ENCODE measurements at places on chromosomes 13 and 19.

DNA sequence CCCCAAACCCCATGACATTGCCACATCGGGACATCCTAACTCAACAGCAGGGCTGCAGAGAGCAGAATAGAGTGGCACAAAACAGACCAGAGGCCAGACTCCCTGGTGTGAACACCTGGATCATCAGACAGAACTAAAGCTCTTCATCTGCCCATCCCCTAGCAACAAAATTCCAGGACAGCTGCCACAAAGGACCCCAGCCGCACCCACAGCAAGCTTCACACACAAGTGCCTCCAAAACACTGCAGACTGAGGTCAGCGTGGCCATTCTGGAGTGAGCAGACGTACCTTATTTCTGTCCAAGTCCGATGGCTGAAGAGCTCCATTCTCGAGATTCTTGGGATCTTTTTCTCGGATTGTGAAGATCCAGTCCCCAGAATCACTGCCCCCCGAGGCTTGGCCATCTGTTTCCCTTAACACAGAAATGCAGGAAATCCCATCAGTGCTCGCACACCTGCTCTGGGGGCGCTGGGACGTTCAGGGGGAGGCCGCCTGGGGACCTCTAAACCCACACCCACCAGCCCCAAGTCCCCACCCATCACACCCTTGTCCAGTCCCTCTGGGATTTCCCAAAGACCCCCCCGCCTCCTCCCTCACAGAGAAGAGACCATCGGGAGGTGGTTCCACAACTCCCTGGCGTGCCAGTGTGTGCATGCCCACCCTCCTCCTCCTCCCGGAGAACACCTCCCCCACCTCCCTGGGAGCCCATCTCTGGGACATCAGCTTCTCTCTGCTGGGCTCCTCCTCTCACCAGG lies 115.2 kb downstream of the STK24 start:
- DNase-seq, result no peak

- peak; percentile 85 for DNase-seq
Measured at GRCh38 chr19:8361921-8362793, 1.8 kb upstream of the ANGPTL4 start.

DNA sequence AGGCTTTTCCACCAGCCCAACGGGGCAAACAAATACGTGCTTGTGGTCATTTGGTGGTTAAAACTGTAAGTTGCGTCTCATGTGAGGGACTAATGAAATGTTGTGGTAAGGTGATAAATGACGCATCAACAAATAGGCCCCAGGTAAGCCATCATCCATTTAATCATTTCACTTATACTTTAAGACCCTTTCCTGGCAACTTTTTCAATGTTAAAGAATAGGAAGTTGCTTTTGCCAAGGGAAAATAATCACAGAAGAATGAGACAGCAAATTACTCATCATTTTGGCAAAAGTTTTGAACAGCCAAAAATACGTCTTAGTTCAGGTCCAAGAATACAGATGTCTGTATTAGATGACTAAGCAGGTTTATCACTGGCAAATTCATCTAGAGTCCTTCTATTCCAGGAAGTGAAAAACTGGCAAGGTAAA lies 660.4 kb downstream of the SLITRK1 start:
- peak; percentile 76 for DNase-seq

- DNase-seq, result peak; percentile 29
Measured at GRCh38 chr13:94481941-94482340, 2.5 kb upstream of the DCT start.

DNA sequence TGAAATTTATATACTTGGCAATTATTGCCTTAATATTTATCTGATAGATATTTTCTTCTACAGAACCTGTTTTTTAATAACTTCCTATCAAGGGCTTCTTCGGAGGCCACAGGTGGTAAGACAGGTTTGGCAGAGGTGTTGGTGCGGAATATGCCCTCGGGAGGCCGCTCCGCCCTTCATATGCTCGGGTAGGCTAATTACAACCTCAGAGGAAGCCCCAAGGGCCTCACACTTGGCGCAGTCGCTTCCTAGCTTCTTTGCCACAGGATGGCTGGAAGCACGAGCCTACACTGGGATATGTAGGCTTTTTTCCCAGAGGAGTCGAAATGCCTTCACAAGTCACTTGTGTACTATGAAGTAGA lies 68.8 kb downstream of the LMO7 start:
- no peak for DNase-seq

GRCh38 chr13:96982672-96983071 lies 11.6 kb downstream of the OXGR1 start:
- no peak for DNase-seq

DNA sequence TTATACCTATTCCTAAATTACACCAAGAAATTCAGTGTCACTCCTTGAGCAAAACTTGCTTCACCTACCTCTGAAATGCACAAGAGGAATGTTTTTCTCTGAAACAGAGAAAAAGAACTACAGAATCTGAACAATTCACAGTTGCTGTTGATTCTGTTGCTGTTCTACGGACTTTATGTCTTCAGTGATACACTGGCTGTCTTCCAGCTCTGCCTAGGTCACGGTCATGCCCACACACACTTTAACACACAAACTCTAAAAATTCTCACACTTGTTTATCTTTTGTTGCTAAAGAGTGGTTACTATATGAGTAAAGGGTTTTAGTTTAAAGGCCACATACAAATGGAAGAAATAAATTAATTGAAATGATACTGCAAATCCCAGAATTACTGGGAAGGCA lies 124.4 kb upstream of the SPRY2 start:
- no peak for DNase-seq

DNA sequence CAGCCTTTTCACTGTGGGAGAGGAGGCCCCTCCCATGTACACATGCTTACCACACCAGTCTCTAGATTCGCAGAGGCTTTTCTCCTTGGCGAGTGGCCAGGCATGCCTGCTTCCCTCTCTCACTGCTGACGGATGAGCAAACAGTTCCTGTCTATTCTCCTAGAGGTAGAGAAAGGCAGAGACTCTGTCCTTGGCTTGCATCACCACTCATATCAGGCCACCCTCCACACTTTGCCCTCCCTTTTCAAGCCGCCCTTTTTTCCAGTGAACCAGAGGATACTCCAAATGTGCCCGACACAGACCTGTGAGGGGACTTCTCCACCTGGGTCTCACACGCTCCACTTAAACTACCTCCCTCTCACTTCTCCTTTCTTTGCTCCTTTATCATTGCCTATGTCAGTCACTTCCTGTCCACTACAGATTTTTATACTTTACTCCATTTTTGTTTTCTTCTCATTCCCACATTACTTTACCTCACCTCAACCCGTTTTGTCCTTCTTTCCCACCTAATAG lies 284.6 kb downstream of the DNAJC15 start:
- peak; percentile 92 for DNase-seq

DNA sequence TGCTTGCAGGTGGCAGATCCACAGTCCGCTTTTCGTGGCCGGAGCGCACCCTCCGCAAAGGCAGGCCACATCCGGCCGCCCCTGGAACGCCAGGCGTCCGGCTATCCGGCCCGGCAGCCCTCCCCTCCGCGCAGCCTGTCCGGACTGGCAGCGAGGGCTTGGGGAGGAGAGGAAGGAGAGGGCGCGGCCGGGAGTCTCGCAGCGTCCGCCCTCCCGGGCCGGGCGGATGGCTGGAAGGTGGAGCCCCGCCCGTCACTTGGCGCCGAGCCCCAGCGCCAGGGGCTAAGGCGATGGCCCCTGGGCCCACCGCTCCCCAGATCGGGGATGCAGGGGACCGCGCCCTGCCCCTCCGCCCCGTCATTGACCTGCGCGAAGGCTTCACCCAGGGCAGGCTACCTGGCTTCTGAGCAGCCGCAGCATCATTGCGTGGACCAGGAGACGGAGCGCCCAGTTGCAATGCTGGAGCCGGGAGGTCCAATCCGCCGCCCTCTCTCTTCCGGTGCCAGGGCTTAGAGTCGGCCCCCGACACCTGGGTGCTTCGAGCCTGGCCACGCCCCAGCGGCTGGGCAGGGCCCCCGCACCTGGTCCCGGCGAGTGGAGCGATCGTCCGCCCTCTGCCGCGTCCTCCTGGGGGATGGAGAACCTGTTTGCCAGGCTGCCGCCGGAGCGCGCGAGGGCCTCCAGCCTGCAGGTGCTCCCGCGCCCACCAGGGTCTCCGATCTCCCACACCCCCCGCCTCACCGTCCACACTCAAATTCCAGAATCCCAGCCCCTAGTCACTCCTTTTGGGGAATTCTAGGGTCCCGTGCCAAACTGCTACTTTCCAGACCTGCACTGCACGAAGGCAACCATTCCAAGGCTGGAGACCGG lies at the start of gene FUT1:
Gene FUT1, minus strand, starts transcription at position 146 of the 870 bp plus-strand sequence. CDS start 1,360 bp downstream, outside the sequence.
- DNase-seq, result no peak

DNA sequence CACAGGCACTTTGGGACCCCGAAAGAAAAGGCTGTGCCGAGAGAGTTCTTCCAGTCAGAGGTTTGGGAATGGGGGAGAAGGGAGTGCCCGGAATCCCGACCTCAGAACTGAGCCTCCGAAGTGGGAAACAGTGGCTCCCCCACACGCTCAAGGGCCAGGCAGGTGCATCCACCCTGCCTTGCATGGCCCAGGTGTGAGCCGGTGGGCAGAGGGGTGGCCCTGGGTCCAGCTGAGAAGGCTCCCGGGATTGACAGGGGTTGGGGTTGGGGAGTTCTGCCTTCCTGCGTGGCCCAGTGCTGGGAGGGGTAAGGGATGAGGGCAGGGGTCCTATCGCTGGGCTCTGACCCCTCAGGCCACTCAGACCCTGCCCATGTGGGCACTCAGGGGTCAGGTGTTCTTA lies 163.5 kb upstream of the TUBA3C start:
- DNase-seq, result no peak

GRCh38 chr13:42384265-42384664 lies 112.3 kb downstream of the AKAP11 start:
- no peak for DNase-seq

DNA sequence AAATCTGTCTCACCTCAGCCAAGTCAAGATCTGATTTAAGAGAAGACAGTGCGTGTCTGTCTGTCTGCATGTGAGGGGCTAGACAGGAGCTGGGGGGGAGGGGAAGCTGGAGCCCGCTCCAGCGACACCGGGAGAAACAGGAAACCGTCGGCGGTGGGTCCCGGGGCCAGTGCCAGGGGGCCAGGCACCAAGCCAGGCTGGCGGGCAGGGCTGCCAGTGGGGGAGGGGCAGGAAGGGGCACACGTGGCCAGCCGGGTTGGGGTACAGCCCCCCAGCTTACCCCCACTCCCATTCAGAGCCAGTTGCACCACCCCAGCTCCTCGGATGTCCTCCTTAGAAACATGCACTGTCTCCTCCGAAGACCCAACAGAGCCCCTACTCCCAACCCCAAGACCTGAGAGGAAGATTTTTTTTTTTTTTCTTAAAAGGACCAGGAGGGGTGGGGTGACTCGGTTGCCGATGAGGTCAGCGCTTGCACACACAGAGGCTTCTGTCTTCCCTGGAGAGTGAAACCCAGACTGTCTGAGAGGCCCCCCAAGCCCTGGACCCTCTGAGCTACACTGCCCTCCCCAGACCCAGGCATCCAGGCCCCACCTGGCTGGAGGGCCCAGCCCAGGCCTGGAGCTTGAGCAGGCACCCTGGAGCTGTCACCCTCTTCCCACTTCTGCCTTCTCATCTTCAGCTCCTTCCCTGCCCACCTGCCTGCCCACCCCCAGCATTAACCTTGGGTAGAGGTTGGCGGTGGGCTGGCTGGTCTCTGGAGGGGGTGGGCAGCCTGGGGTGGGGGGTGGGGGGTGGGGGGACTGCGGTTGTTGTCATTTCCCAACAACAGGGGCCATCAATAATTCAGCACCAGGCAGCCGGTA lies 4.0 kb downstream of the ERF start:
- no peak for DNase-seq

GRCh38 chr19:13902993-13903555 lies 2.8 kb downstream of the BRME1 start:
- no peak for DNase-seq

DNA sequence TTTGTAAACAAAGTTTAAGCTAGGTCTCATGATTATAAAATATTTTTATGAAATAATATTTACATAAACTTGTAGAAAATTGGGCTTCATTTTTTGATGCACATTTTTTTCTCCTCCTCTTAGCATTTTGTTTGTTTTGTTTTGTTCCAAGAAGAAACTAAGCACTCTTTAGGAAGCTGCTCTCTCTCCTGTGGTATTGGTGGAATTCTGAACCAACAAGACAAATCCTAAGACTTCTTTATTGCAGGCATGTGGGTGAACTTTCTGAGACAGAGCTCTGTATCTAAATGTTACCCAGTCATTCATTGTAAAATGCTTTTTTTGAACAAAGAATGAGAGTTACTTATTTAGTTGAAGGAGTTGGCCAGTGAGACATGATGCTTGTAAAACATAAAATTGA lies 39.3 kb downstream of the LMO7 start:
- no peak for DNase-seq

GRCh38 chr13:30398601-30399072 lies 23.7 kb upstream of the UBE2L5 start:
- DNase-seq, result no peak

GRCh38 chr19:5292453-5292821 lies 48.2 kb downstream of the PTPRS start:
- DNase-seq, result no peak

DNA sequence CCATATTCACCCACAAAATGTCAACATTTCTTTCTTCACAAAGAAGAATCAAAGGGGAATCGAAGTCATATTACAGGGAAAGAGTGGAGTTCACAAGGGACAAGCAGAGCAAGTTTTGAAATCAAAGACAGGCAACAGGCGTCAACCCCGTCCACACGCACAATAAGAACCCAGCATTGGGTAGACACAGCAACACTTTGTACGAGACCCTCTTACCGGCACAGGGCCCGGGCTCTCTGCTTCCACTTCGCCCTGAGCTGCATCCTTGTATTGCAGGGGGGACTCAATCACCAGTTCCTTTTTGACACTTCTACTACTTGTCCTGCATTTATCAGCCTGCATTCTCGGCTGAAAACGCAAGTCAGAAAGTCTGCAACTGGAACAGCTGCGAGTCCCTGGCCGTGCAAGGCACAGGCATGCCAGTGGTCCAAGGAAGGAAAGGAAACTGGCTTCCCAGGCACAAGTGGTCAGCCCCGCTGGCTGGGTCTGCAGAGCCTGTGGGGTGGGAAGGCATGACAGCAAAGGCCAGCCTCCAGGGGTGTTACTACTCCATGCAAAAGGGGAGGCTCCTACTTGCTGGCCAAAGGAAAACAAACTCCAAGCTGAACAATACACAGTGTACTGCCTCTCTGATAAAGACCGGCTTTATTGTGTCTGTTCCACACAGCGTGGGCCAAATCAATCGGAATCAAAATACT lies at the start of gene DOCK9:
Gene DOCK9, minus strand, starts transcription at position 497 of the 698 bp plus-strand sequence. Its CDS starts 155 bp downstream, at position 342.
- no peak for DNase-seq

DNA sequence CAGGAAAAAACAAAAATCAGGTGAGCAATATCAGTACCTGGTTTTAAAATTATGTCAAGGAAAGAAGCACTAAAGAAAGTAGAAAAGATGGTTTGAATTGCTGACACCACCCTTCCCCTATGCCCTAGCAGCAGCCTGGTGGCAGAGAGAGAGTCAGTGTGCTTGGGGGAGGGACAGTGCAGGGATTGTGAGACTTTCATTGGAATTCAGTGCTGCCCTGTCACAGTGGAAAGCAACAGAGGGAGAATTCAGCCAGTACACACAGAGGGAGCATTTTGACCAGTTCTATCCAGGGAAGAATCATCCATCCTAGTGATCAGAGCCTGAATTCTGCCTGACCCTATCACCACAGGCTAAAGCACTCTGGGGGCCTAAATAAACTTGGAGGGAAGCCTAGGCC lies 222.4 kb upstream of the PCDH17 start:
- DNase-seq, result no peak

GRCh38 chr13:37129866-37130265 lies 24.4 kb upstream of the CSNK1A1L start:
- no peak for DNase-seq

- no peak for DNase-seq
Measured at GRCh38 chr13:45508776-45509175, 44.0 kb downstream of the COG3 start.
